ENCODE measurements at places on chromosomes 3 and 15.

- no peak for DNase-seq
Observed at GRCh38 chr3:188471723-188472122, 317.8 kb downstream of the LPP start.

DNA sequence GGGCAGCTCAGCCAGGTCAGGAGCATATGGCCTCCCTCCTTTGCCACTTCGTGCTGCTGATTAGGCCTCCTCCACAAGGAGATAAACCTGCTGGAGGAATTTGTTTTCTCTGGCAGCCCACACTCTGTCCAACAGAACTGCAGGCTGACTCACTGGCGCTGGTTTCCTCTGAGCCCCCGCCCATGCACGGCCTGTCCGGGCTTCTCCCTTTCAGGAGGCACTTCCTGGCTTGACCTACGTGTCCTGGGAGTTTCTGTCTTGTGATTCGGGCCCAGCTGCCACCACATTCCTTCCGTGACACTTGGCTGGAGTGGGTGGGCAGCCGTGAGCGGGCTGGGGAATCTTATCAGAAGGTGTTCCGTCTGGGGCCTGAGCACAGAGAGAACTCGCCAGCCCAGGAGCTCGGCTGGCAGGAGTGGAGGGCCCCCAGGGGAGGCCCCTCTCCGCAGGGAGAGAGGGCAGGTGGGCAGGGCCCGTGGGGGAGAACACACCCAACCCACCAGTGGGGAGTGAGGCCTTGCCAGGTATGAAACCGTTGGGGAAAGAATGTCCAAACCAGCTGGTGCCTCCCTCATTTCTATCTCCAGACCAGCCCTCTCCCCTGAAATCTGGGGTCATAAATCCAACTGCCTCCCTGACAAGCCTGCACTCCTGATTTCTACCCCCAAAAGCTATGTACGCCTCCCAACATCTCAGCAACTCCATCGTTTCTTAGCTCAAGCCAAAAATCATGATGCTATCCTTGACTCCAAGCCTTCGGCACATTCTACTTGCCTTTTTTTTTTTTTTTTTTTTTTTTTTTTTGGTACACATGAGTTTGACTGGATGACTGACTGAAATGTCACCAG lies 110.6 kb upstream of the MEF2A start:
- DNase-seq: no peak

GRCh38 chr3:44412365-44412764 lies 65.1 kb downstream of the ZNF445 start:
- no peak for DNase-seq

GRCh38 chr3:181695661-181696491 lies 15.8 kb upstream of the SOX2 start:
- DNase-seq: no peak

GRCh38 chr15:60299452-60300047 lies 98.2 kb downstream of the ANXA2 start:
- DNase-seq: no peak

DNA sequence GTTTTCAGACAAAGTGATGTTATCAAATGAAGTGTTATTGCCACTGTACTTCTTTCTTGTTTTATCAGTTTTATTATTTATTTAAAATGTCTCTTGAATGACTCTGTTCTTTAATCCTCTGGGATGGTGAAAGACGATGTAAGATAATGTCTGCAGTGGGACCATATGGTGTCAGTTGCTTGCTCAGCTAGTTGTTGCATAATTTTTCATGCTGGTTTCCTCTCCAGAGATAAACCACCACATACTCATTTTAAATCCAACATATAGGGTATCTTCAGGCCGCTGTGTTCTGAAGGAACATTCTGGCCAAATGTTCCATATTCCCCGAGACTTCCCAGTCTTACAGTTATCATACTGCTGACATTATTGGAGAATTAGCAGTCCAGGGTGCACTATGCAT lies 75.9 kb downstream of the GABRG3 start:
- DNase-seq: no peak

DNA sequence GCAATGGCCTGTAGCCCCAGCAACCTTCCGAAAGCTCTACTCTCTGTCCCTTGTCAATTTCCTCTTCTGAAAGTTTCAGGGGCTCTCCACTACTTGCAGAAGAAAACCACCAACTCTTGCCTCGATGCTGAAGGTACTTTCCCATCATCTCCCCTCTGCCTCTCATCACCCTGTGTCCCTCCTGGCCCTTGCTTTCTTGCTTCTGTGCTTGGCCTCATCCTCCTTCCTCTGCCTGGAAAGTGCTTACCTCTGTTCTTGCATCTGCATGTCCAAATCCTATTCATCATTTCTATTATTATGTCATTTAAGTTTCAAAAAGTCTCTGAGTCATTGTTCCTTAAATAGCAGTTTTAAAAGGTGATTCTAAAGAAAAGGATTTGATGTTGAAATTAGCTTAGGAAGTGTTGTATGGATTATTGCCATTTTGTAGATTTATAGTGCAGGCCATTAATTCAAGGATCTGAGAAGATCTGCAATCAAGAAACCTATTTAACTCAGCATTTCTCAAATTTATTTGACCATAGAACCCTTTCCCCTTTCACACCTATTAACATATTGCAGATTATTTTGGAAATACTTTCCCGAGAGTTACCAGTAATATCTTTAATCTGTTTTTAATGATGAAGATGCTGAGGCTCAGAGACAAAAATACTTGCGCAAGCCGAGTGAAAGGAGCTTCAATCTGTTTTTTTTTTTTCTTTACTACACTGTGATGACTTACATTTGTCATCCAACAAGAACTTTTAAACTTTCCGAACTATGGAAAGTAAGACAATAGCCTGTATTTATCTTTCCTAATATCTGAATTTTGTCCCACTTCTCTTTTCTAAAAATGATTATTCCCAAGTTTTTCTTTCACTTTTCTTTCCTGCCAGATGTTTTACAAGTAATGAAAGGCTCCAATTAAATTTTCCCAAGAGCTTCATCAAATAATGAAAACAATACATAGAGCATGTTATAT lies 22.3 kb upstream of the CFAP161 start:
- DNase-seq: no peak

- no peak for DNase-seq
Observed at GRCh38 chr3:189502676-189503257, 128.4 kb upstream of the TP63 start.

- no peak for DNase-seq
Observed at GRCh38 chr3:58210761-58211460, at the start of gene DNASE1L3. Gene DNASE1L3, minus strand, starts transcription at chr3:58210972. Its CDS starts 66 bp downstream, at chr3:58210906.

Measured in stimulated activated CD4-positive, alpha-beta T cell treated with anti-CD3 and anti-CD28 coated beads, Interleukin-1b, Interleukin-23, amount 100 ng/mL, for 24 hours (primary cell).